ENCODE measurements at places on chromosomes 2 and 18.

DNA sequence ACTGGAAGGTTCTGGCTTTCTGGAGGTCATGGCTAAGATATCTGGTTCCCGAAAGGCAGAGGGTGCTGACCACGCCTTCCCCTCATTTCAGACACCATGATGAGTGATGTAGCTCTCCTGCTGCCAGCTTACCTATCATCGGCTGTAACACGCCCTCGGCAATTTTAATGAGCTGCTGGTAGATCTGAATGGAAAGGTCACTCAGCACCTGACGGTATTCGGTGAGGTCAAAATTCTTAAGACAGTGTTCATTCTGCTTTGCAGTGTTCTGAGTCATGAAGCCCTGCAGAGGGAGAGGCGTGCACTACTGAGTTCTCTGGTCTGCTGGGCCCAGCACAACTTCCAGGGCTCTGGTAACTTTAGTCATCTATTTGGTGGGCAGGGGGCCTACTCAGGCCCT, 25.7 kb upstream of the ACAA2 start:
- DNase-seq = no peak

DNA sequence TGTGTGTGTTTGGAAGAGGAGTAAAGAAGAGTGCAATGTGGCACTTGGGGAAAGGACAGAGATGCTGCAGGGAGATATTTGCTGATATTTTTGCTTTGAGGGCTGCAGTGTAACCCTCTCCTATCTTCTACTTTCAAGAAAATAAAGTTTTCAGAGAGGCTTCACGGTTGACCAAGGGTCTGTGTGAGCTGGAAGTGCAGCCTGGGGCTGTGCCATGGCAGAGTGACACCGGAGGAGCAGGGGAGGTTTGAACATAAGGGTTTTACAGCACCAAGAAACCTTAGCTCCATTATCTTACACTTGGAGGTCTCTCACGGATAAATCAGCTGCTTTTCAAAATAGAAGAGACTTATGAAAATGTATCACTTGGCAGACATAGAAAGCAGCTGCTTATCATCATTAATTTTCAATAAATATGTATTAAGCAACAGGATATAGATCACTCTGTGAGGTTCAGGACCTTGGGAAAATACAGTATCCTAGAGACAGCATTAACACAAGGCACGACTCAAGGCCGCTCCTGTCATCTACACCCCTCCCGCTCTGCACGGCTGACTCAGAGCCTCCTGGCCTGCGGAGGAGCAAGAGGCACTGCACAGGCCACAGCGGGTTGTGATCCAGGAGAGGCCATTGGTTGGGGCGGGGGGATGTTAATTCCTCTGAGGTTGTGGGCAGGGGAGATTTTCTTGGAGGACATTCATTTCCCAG, 127.8 kb downstream of the COPS8 start:
- DNase-seq = no peak

DNA sequence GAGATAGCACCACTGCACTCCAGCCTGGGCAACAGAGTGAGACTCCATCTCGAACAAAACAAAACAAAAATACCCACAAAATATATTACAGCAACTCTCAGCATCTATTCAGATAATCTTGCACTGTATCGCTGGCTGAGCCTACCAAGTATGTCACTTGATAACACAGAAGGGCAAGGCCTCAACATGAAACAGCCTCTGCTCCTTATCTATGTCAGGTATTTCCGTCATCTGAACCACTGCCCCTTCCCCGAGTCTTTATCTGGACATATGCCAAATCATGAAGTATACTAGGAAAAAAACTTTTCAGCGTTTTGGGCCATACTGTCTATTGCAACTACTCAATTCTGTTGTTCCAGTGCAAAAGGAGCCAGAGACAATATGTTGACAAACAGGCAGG, 17.7 kb downstream of the PDIA6 start:
- DNase-seq = peak; percentile 20

DNA sequence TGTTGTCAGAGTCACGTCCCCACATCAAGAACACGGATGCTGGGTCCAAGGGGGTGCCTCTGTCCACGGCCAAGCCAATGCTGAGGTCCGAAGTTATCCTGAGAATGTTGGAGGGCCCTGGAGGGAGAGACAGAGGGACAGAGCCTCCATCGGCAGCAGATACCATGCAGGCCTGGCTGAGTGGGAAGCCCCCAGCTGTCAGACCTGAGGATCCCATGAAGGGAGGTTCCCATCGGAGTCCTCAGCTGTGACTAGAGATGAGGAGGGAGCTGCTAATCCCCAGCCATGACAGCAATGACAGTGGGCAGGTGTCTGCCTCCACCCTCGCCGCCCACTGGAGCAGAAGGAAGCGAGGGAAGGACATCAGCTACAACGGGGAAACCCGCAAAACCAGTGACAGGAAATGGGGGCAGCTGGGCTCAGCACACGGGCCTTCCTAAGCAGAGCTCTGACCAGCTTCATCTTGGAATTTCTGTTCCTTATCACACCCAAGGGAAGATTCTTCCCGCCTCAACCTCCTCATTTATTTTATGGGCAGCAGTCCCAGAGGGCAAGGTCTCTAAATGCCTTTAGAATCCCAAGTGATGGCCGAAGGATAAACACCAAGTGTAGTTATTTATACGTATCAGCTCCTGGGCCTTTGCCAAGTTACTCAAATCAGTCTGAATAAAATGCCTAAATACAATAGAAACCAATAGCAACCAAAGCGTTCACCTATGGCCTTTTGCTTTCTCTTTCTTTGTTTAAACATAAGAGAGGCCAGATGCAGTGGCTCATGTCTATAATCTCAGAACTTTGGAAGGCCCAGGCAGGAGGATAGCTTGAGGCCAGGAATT, 32.2 kb downstream of the FAM178B start:
- peak; percentile 68 for DNase-seq

- no peak for DNase-seq
Observed at GRCh38 chr18:42404151-42404550, 449.1 kb downstream of the PIK3C3 start.

- no peak for DNase-seq
Observed at GRCh38 chr2:8885449-8886201, 48.2 kb upstream of the KIDINS220 start.

GRCh38 chr2:120511536-120511935, 165.6 kb downstream of the INHBB start:
- no peak for DNase-seq

DNA sequence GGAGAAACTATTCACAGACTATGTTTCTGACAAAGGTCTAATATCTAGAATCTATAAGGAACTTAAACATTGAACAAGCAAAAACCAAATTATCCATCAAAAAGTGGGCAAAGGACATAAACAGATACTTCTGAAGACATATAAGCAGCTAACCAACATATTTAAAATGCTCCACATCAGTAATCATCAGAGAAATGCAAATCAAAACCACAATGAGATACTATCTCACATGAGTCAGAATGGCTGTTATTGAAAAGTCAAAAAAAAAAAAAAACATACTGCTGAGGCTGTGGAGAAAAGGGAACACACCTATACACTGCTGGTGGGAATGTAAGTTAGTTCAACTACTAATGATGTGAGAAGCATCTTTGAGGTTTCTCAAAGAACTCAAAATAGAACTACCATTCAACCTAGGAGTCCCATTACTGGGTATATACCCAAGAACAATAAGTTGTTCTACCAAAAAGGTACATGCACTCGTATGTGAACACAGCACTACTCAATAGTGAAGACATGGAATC, 220.4 kb upstream of the TFPI start:
- peak; percentile 4 for DNase-seq

GRCh38 chr18:7778181-7778580, 211.1 kb downstream of the PTPRM start:
- peak; percentile 12 for DNase-seq

- DNase-seq = no peak
Observed at GRCh38 chr2:10500601-10501361, 52.7 kb upstream of the ODC1 start.

- DNase-seq = no peak
Observed at GRCh38 chr2:130303169-130303568, 39.5 kb upstream of the IMP4 start.

- no peak for DNase-seq
Observed at GRCh38 chr2:17322461-17322860, 195.8 kb downstream of the RAD51AP2 start.

DNA sequence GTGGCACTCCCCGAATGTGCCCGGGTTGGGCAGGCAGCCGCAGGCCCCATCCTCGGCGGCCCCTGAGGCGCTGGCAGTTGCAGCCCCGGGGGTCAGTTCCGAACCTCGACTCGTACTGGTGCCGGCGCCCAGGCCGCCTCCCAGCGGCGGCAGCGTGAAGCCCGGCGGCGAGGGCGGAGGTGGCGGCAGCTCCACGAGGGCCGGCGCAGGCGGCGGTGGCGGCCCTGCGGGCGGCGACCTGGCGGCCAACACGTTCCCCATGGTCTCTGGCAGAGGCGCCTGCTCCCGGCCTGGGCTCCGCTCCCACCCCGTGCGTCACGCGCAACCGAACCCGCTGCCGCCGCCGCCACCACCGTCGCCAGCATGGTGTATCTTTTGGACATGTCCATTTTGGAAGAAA, 196.3 kb downstream of the CCDC74A start:
- no peak for DNase-seq

GRCh38 chr2:177306550-177306949, 42.0 kb upstream of the NFE2L2 start:
- DNase-seq = no peak

DNA sequence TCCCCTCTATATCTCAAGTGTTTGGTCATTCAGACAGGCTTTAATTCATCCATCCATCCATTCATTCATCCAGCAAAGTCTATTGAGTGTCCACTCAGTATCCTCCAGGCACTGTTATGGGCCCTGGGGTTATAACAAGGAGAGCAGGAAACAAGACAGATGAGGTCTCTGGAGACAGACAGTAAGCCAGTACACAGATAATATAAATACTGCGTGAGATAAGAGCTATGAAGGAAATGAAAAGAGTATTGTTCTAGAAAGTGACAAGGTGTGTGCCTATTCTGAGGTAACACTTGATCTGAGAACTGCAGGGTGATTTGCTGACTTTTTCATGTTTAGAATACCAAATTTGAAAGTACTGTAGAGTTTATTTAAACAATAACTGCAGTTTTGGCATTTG, 98.3 kb downstream of the OSBPL6 start:
- no peak for DNase-seq

DNA sequence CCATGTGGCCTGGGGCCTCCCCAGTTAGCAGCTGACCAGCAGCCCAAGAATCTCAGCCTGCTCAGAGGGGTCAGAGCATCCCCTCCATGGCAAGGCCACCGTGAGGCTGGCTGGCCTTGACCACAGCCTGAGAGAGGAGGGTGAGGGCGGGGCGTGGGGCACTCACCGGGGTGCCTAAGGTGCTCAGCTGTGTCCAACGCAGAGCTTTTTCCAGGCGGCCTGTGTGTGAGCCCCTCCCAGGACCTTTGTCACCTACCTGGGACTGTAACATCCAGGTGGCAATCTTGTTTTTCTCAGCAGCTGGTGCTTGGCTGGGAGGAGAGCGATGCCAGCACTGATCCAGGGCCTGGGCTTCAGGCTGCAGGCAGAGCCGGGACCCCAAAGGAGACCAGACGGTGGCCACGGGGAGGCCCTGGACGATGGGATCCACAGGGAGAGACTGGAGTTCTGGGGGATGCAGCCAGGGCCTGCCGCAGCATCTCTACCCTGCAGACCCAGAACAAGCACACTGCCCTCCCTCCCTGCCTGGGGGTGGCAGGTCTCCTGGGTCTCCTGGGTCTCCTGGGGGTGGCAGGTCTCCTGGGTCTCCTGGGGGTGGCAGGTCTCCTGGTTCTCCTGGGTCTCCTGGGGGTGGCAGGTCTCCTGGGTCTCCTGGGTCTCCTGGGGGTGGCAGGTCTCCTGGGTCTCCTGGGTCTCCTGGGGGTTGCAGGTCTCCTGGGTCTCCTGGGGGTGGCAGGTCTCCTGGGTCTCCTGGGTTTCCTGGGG, 12.3 kb downstream of the SNED1 start:
- DNase-seq = no peak

- DNase-seq = no peak
Observed at GRCh38 chr2:119849838-119850565, 90.3 kb downstream of the PTPN4 start.

DNA sequence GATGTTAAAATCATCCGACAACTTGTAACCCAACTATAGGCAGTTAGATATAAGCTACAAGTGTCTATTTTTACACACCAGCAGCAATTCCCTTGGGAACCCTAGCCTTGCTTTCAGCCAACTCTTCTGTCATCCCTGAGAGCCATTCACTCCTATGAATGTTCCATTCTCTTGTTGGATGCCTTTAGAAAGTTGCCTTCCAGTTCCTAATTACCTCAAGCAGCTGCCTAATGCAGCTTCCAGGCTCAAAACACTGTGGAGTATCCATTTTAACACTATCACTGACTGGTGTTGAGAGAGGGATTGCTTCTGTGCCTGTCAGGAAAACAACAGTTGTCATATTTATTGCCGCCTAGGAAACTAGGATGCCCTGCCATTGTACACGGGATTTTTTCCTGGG, 402.0 kb upstream of the ACVR2A start:
- DNase-seq = no peak

DNA sequence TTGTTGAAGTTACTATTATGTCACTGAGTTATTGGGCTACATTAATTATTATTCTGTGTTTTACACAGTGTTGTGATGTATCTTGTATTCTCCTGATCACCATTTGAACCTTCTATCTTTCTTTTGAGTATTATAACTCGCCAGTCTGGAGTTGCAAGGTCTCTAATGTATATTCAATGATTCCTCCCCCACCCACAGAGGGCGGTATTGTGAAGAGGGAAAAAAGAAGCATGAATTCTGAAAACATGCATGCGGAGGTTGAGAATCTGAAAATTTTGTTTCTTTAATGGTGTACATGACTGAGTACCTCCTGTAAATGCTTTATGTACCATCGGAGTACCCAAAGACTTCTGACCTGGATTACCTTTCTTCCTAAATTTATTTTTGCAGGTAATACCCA, 266.6 kb downstream of the NR4A2 start:
- DNase-seq = peak; percentile 46

DNA sequence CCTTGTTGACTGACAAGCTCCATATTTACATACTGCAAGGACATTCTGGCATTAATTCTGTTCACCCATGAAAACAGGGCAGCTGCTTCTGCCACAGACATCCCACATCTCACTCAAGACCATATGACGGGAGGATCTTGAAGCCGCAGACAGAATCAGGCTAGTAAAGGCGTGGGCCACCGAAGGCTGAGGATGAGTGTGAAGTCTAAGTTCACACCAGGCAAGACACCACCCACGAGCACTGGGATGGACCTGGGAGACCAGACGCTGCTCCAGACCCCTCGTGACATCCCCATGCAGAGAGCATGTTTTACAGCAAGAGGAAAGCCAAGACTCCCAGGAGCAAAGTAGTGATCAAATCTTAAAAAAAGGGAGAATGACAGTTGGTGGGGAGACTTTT, 3.2 kb downstream of the FHL2 start:
- no peak for DNase-seq

DNA sequence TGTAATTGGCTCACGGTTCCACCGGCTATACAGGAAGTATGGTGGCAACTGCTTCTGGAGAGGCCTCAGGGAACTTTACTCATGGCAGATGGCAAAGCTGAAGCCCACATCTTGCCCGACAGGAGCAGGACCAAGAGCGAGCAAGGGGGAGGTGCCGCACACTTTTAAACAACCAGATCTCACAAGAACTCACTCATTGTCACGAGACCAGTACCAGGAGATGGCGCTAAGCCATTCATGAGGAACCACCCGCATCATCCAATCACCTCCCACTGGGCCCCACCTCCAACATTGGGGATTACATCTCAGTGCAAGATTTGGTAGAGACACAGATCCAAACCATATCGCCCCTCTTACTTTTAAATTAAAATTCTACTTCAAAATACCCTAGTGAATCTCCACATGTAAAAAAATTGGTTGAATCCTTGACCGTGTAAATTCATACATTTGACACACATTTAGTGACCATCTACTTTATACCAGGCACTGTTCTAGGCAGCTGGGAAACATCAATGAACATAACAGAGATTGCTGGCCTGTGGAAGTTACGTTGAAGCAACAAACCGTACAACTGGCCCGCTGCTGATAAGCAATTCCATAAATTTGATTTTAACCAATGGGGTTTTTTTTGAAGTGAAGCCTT, 87.6 kb downstream of the ALPK2 start:
- peak; percentile 39 for DNase-seq

Data from hematopoietic multipotent progenitor cell treated with erythropoietin and hydrocortisone succinate and interleukin-3 and kit ligand, for 4 days (in vitro differentiated cells).